ENCODE measurements at places on chromosomes 2 and 18.

DNA sequence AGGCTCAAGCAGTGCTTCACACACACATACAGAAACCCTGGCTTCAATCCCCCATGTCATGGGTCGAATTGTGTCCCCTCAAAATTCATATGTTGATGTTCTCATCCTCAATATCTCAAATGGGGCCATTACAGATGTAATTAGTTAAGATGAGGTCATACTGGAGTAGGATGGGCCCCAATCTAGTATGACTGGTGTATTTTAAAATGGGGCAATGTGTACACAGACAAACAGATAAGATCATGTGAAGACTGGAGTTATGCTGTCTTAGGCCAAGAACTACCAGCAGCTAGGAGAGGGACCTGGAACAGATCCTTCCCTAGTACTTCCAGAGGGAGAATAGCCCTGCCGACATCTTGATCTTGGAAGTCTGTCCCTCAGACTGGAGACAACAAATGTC, 167.7 kb downstream of the MYO3B start:
- no peak for DNase-seq

- DNase-seq = no peak
Measured at GRCh38 chr2:138632066-138632620, 130.6 kb downstream of the SPOPL start.

GRCh38 chr2:28438532-28439063, 45.9 kb downstream of the FOSL2 start:
- no peak for DNase-seq

DNA sequence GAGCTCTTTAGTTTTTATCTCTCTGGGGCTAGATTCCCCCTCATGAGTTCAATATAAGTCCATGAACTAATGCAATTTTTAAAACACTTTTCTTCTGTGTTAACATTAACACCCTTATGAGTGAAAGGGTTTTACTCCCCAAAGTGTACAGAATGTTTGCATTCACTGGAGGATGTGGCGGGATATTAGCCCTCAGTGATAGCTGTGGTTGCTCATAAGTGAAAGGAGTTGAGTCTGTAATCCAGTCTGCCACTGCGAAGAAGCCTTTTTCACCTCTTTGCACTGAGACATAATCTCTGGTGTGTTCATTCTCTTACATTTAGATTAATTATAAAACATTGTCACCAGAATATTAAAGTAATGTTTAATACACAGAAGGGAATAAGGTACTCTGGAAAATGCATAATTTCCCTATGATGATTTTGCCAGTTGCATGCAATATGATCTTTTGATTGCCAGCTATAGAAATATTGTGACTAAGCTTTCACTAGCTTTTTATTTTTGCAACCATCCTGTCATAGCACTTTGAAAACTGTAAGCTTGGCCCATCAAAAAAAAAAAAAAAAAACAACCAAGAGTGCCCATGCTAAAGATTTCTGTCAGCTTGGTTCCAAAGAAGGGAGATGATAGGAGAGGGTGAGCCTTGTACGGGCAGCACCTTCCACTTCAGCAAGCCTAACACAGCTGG, 113.2 kb downstream of the BCL11A start:
- DNase-seq = no peak

All from T-helper 22 cell (primary cell).